ENCODE measurements at places on chromosomes 11 and 22. TPM values are rescaled to one million over a fixed set of nuclear protein-coding genes. Genes with fewer than 3 reads are reported as not detected.

Gene DERL3
- 0.72 TPM for total RNA-seq

- H3K4me1 ChIP-seq, result peaks cover 44% of the 10 kb centered on the region
- H3K27ac ChIP-seq, result no peak overlapping the region
- H3K36me3 ChIP-seq, result no peaks in the 10 kb centered on the region
- no peak for DNase-seq
- no peak overlapping the region for H3K4me3 ChIP-seq
These were observed 66.4 kb downstream of the ZNRF3 start for GRCh38 chr22:28949788-28950187.

Gene NTM
- not detected for total RNA-seq

GRCh38 chr11:127443297-127443696 lies 442.7 kb upstream of the KIRREL3 start:
- DNase-seq, result no peak
- no peaks in the 10 kb centered on the region for H3K36me3 ChIP-seq
- H3K4me1 ChIP-seq, result no peaks in the 10 kb centered on the region
- no peak overlapping the region for H3K4me3 ChIP-seq
- no peaks in the 10 kb centered on the region for H3K27me3 ChIP-seq
- H3K27ac ChIP-seq, result no peak overlapping the region

GRCh38 chr11:95016139-95016538 lies 8.9 kb upstream of the KDM4E start:
- no peaks in the 10 kb centered on the region for H3K4me1 ChIP-seq
- H3K4me3 ChIP-seq, result no peak overlapping the region
- H3K36me3 ChIP-seq, result no peaks in the 10 kb centered on the region
- H3K27ac ChIP-seq, result no peak overlapping the region
- no peaks in the 10 kb centered on the region for H3K27me3 ChIP-seq

DNA sequence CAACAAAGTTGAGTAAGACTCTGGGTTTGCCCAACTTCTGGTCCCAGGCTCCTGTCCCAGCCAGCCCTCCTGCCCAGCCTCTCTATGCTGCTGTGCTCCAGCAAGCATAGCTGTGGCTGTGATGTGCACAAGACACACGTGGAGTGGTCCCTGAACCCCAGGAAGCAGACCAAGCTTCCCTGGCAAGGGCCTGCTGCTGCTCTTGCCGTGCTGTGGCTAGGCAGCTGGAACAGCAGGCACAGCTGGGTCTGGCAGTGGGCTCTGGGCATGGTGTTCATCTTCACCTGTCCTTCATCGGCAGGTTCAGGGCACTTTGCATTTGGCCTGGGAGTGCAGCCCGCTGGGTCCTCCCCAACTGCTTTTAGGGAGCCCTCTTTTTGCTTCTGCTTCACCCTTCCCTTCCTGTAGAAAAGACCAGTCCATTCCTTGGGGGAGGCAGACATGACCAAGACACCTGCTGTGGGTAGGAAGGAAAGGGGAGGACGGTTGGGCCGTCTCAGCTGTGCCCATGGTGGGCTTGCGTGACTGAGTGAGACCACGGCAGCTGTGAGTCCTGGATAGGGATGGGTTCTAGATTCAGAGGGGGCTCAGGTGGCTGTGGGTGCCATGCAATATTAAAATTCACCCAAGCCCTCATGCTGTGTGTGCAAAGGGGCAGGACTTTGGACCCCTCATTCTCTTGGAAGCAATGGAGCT lies 26.1 kb upstream of the ETS1 start:
- H3K4me3 ChIP-seq, result no peak overlapping the region
- H3K27me3 ChIP-seq, result no peaks in the 10 kb centered on the region
- no peak overlapping the region for H3K27ac ChIP-seq
- no peaks in the 10 kb centered on the region for H3K36me3 ChIP-seq
- no peak for DNase-seq
- H3K4me1 ChIP-seq, result peaks cover 5% of the 10 kb centered on the region

- H3K36me3 ChIP-seq, result no peaks in the 10 kb centered on the region
- no peaks in the 10 kb centered on the region for H3K27me3 ChIP-seq
- H3K4me3 ChIP-seq, result no peak overlapping the region
- H3K27ac ChIP-seq, result no peak overlapping the region
- DNase-seq, result no peak
These were observed 87.9 kb upstream of the SPON1 start for GRCh38 chr11:13874597-13874996.

All from gastrocnemius medialis (tissue), 4 donors.